ENCODE measurements at places on chromosomes 7 and 10.

- peak; percentile 18 for DNase-seq
These were observed 5.6 kb downstream of the LRRTM3 start for GRCh38 chr10:66931340-66931948.

- DNase-seq = no peak
These were observed 167.9 kb upstream of the PRSS1 start for GRCh38 chr7:142581341-142581740.

GRCh38 chr10:131641231-131641630 lies 259.6 kb upstream of the PPP2R2D start:
- DNase-seq = no peak

GRCh38 chr10:69731184-69731583 lies 70.5 kb upstream of the COL13A1 start:
- no peak for DNase-seq

- DNase-seq = no peak
These were observed 39.6 kb downstream of the NUP205 start for GRCh38 chr7:135597181-135597925.

DNA sequence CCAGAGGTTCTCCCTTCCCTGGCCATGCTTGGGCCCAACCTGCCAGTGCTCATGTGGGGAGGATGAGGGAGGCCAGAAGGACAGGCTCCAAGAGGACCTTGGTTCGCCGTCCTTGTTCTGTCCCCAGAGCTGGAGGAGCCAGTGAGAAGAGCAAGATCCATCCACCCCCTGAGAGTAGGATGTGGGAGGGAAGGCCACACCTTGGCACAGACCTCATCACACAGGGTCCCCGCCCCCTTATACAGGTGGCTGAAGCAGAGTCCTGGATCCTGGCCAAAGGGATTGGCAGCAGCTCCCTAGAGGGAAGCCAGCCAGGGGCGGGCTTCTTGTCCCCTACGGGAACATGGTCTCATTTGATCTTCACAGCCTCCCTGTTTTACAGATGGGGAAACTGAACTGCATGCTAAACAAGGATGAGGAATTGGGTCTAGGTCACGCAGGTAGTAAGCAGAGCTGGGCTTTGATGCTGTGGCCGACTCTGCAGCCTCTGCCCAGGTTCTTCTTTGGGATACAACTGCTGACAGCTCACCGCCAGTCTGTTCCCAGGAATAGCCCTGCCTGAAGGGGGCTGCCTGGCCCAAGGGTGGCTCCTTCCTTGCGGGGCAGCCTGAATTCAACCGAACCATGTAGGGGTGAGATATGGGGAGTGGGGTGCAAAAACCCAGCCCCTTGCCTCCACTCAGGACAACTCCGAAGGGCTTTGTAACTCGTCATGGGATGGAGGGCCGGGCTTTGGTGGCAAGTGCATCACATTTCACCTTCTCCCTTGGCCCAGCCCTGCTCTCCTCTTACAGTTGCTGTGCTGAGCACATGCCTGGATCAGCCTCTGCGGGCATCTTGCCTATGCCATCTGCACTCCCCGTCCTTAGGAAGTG lies 62.2 kb upstream of the KDM7A start:
- no peak for DNase-seq

- no peak for DNase-seq
These were observed 60.6 kb downstream of the PRTFDC1 start for GRCh38 chr10:24891823-24892222.

GRCh38 chr10:17122726-17123661 lies 6.6 kb downstream of the CUBN start:
- DNase-seq = no peak
